Naive B cell (primary cell): ENCODE measurements at places on chromosomes 7 and 10. TPM values are rescaled to one million over a fixed set of nuclear protein-coding genes. Genes with fewer than 3 reads are reported as not detected.

FBXW4 gene
- 6.8 TPM for polyA plus RNA-seq

ZEB1 gene
- polyA plus RNA-seq, result 34.1 TPM

TRIM50 gene
- polyA plus RNA-seq, result not detected

CYP3A4 gene
- not detected for polyA plus RNA-seq
